NCI-H524 treated with DMSO at 0.1 percent for 48 hours (cell line): ENCODE measurements at places on chromosomes 4 and X.

GRCh38 chr4:9996319-9997110 is 24.8 kb downstream of the SLC2A9 start:
- no peak for DNase-seq

GRCh38 chr4:243426-243825 is 61.8 kb downstream of the ZNF732 start:
- no peak for DNase-seq

GRCh38 chrX:2398064-2398656 is 102.6 kb downstream of the DHRSX start:
- DNase-seq: no peak

GRCh38 chrX:154828016-154828408 is 6.5 kb downstream of the SMIM9 start:
- DNase-seq: no peak

GRCh38 chrX:1336331-1336943 is at the start of gene IL3RA:
Gene IL3RA, plus strand, starts transcription at chrX:1336785. Its CDS starts 4,981 bp downstream, at chrX:1341766.
- no peak for DNase-seq

DNA sequence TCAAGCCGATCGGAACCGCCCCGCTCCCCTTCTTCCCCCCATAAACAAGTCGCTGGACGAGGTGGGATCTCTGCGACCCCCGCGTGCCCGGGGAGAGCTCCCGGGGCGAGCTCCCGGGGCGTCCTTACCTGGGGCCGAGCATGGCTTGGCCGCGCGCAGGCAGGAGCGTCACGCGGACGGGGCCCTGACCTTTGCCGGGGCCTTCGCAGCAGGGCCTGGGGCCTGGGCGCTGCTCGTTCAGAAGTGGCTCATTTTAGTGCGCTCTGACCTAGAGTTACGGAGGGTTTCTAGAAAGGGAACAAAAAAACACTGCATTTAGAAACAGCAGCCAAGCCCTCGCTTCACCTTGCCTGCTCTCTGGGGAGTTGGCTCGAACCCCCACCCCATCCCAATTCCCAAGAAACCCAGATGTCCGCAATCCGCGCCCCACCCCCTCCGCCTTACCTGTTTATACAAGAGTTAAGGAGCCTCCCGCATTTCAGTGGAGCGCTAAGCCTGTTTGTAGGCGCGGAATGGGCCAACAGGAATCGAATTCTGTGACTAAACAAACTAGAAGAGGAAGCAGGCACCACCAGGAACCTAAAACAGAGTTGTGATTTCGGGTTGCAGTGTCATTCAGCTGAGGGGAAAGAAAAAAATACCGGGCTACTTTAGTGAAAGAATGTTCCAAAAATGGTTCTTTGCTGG is 814 bp upstream of the RBM47 start:
- DNase-seq: no peak

DNA sequence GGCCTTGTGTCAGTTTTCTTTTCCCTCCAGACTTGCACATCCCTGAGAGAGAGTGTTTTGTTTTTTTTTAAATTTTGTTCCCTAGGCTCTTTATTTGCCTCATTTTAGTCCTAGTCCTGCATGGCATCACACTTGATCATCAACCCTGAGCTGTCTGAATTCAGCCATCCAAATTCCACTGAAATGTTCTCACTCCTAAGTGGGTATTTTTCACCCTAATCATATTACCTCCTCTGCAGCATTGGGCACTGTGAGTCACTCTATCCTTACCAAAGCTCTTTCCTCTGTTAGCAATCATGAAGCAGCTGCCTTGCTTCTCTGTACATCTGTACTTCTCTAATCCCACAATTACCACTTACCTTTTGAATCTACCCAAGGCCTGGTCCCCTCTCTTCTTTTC is 356.6 kb upstream of the MAGEB2 start:
- peak; percentile 59 for DNase-seq

DNA sequence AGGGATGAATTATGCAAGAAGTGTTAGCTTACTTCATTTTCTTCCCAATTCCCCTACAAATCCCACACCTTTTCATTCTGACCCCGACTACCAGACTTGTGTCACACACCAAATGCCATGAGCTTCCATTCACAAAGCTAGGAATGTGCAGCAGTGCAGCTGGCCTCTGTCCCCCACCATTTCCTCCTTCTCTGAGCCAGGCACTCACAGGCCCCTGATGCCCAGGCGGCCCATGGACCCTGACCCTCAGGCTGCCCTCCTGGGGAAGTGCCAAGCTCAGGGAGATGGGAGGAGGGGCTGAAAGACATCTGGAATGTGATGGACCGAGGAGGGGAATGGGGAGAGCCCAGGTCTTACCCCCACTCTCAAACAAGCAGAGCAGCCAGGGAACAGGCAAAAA is 67.0 kb upstream of the BCOR start:
- no peak for DNase-seq

DNA sequence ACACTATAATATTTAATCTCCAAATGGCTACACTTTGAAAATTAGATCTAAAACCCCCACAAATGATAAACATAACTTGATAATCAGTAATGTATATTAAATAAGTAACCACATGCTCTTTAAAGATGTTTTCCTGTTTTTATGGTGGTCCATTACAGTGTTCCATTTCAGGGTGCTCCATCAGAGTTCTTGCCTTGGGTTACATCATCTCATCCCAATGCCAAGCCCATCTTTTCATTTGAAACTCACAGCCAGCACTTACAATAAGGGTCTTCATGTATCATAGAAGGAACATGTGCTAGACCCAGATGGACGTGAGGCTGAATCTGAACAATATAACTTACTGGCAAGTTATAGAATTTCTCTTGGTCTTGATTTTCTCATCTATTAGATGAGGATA is 10.5 kb upstream of the PAQR3 start:
- no peak for DNase-seq
